ENCODE measurements at places on chromosomes 1 and 21. TPM values are rescaled to one million over a fixed set of nuclear protein-coding genes. Genes with fewer than 3 reads are reported as not detected.
A peak's percentile ranks its signal among the peaks of the same experiment; 100 is the strongest.

Gene PCSK9
- not detected for total RNA-seq

Gene FAM43B
- not detected for total RNA-seq

Gene EPHA2
- not detected for total RNA-seq

Gene TRAF5
- total RNA-seq = 46.7 TPM

Gene EXOC8
- total RNA-seq = 25.2 TPM

DNA sequence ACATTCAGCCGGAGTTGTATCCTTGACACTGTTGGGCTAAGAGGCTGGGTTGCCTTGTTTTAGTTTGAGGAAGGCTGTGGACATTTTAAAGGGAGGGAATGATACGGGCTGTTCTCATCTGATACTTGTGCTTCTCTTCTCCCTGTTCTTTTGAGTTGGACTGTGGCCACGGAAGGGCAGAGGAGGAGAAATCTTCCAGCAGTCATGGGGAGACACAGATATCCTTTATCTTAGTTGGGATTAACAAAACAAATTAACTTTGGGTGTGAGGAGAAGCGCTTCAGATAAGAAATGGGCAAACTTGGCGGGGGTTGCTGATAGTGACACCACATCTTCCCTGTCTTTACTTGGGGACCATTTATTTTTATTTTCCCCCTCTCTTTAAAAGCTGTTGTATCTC is 138.8 kb downstream of the ROR1 start:
- H3K27ac ChIP-seq = no peak overlapping the region
- H3K4me1 ChIP-seq = no peaks in the 10 kb centered on the region
- H3K36me3 ChIP-seq = no peaks in the 10 kb centered on the region
- DNase-seq = no peak

DNA sequence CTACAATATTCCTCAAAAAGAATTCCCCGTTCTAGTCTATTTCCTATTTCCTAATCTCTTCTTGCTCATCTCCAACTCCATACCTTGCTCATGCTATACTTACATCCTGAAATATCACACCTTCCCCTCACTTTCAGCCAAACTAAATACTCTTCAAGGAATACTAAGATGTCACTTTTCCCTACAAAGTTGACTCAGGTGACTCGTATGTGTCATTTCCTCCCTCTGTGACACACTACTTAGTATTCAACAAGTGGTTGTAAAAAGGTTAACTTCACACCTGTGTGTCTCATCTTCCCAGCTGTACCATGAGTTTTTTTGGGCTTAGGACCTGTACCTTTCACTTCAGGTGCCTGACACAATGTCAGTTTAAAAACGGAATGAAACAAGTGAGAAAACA is 81.9 kb upstream of the LBR start:
- H3K4me1 ChIP-seq = no peaks in the 10 kb centered on the region
- no peak overlapping the region for H3K27ac ChIP-seq

DNA sequence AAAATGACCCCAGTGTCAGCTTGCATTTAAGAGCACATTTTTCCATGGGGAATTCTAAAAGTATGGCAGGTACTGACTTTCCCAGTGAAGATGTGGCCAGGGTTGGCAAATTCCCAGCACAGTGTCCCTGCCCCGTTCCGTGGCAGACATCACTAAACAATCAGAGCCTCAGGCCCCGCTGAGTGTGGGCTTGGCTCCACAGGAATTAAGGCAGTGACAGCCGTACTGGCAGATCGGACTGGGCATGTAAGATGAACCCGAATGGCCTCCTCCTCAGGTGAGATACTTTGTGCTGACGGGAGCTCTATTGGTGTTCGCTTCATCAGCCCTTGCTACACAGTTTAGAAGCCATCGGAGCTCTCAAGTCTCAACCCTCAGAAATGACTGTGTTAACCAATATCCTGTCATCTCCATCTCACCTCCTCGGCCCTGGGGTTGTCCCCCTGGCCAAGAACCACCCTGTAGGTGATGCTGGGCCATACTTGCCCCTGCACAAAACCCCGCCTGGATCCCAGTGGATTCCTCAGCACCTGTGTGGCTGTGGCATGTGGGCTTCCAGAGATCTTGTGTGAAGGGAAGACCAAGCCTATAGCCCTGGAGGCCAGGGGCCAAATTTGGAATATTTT is 29.0 kb upstream of the ABCG1 start:
- H3K27me3 ChIP-seq = peaks cover 7% of the 10 kb centered on the region
- H3K4me1 ChIP-seq = peaks cover 83% of the 10 kb centered on the region
- H3K27ac ChIP-seq = peak overlapping the region; percentile 47
- peak; percentile 83 for DNase-seq

GRCh38 chr1:111653709-111654108 is 34.1 kb downstream of the RAP1A start:
- H3K4me1 ChIP-seq = peaks cover 53% of the 10 kb centered on the region
- H3K4me3 ChIP-seq = peak overlapping the region; percentile 27
- H3K27ac ChIP-seq = peak overlapping the region; percentile 23
- H3K36me3 ChIP-seq = no peaks in the 10 kb centered on the region
- no peak for DNase-seq
- H3K27me3 ChIP-seq = no peaks in the 10 kb centered on the region

DNA sequence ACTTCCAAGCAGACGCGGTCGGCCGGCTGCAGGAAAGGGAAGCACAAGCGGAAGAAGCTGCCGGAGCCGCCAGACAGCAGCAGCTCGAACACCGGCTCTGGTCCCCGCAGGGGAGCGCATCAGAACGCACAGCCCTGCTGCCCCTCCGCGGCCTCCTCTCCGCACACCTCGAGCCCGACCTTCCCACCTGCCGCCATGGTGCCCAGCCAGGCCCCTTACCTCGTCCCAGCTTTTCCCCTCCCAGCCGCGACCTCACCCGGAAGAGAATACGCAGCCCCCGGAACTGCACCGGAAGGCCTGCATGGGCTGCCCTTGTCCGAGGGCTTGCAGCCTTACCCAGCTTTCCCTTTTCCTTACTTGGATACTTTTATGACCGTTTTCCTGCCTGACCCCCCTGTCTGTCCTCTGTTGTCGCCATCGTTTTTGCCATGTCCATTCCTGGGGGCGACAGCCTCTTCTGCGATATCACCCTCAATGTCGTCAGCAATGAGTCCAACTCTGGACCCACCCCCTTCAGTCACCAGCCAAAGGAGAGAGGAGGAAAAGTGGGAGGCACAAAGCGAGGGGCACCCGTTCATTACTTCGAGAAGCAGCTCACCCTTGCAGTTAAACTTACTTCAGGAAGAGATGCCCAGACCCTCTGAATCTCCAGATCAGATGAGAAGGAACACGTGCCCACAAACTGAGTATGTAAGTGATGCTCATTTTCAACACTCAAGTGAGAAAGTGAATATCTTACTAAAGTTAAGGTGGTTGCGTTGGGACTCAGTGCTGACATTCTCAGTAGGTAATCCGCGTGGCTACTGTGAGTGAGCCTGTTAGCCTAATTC is 25.5 kb downstream of the UTS2 start:
- H3K27me3 ChIP-seq = no peaks in the 10 kb centered on the region
- peaks cover 4% of the 10 kb centered on the region for H3K36me3 ChIP-seq
- H3K27ac ChIP-seq = peak overlapping the region; percentile 88
- peak overlapping the region; percentile 71 for H3K4me3 ChIP-seq
- DNase-seq = peak; percentile 59

GRCh38 chr1:2493218-2493617 is 17.1 kb downstream of the PLCH2 start:
- H3K27ac ChIP-seq = no peak overlapping the region
- H3K36me3 ChIP-seq = peaks cover 8% of the 10 kb centered on the region
- peaks cover 21% of the 10 kb centered on the region for H3K4me1 ChIP-seq
- H3K4me3 ChIP-seq = no peak overlapping the region
- DNase-seq = no peak

- no peak overlapping the region for H3K4me3 ChIP-seq
- peaks cover 37% of the 10 kb centered on the region for H3K27me3 ChIP-seq
- H3K4me1 ChIP-seq = no peaks in the 10 kb centered on the region
- no peaks in the 10 kb centered on the region for H3K36me3 ChIP-seq
- H3K27ac ChIP-seq = no peak overlapping the region
These were observed 233 bp downstream of the ADAMTS5 start for GRCh38 chr21:26966649-26967061.

DNA sequence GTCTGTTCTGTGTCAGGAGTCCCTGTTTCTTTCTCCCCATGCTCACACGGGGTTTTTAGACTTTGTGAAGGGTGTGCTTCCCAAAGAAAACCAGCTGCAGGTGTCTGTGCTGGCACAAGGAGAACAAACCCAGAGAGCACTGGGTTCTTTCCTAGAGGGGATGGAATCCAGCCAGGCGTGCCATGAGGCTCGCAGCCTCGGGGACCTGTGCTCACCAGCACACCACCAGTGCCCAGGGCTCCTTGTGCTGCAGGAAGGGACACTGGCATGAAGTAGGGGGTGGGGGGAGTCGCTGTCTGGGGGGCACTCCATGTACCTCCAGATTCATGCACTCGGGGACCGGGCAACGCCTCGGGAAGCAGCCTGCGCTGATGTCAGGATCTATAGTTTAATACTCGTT is 57.9 kb downstream of the AGPAT3 start:
- H3K4me1 ChIP-seq = peaks cover 28% of the 10 kb centered on the region
- DNase-seq = no peak
- no peak overlapping the region for H3K4me3 ChIP-seq
- H3K27me3 ChIP-seq = peaks cover 11% of the 10 kb centered on the region

GRCh38 chr21:27292783-27293182 is 325.9 kb upstream of the ADAMTS5 start:
- H3K36me3 ChIP-seq = peaks cover 8% of the 10 kb centered on the region
- no peak for DNase-seq
- H3K4me3 ChIP-seq = no peak overlapping the region

GRCh38 chr1:154115180-154115579 is 39.7 kb downstream of the NUP210L start:
- H3K36me3 ChIP-seq = no peaks in the 10 kb centered on the region
- no peak overlapping the region for H3K27ac ChIP-seq
- H3K27me3 ChIP-seq = no peaks in the 10 kb centered on the region
- peaks cover 8% of the 10 kb centered on the region for H3K4me1 ChIP-seq
- DNase-seq = no peak

DNA sequence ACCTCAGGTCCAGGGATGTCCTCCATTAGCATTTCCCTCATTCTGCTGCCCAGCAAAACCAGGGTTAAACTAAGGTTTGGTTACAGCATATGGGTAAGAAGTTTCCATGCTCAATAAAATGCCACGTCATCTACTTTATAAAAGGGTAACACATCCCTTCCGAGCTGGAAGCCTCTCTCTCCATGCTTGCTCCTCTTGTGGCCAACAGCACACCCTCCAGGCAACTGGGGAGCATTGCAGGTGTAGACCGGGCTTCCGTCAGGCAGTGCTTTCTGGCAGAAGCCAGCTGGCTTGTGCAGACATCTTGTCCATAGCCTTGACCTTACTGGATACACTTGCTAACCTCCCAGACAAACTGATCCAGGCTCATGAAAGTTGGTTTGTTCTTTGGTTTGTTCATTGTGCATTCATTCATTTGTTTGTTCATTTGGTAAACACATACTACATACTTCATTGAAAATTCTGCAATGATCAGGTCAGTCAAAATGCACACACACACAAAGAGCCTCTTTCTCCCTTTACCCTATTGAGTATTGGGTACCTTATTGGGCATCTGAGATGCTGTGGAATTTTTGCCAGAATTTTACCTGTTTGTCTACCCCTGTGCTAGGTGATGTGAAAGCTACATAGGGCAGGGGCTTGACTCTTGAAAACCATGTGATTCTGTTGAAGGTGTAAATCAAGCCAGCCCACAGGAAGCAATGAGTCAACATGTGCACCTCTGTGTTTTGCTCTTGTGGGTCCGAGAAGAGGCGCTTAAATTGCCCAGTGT is 422.8 kb downstream of the CAMTA1 start:
- H3K36me3 ChIP-seq = no peaks in the 10 kb centered on the region
- no peak overlapping the region for H3K4me3 ChIP-seq
- no peaks in the 10 kb centered on the region for H3K4me1 ChIP-seq
- peaks cover 30% of the 10 kb centered on the region for H3K27me3 ChIP-seq
- H3K27ac ChIP-seq = no peak overlapping the region

- H3K27me3 ChIP-seq = no peaks in the 10 kb centered on the region
- H3K4me3 ChIP-seq = peak overlapping the region; percentile 38
- peaks cover 56% of the 10 kb centered on the region for H3K4me1 ChIP-seq
- no peak for DNase-seq
These were observed 64.6 kb upstream of the WDR26 start for GRCh38 chr1:224499204-224499603.

DNA sequence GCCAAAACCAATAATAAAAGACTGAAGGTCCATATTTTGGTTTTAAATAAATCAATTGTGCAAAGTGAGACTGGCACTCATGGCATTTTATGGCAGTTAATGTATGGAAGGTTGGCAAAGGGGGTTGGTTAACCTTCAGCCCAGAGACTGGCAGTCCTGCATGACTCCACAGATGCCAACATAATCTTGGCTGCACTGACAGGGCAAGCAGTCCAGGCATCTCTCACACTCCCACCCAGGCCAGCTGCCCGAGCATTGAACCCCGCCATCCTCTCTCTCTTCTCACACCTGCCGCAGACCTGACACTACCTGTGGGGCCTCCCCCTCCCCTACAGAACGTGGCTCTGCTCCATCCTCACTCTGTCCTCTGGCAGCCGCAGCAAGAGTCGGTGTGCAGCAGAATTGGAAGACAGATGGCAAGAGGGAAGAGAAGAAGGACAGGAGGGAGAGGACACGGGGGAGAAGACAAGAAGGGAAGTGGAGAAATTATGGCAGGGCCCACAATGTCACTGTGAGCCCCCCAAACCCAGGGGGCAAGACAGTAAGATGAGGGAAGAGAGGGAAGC is 43.7 kb downstream of the ITPKB start:
- peak overlapping the region; percentile 50 for H3K27ac ChIP-seq
- peaks cover 59% of the 10 kb centered on the region for H3K4me1 ChIP-seq
- no peaks in the 10 kb centered on the region for H3K27me3 ChIP-seq
- no peaks in the 10 kb centered on the region for H3K36me3 ChIP-seq
- DNase-seq = no peak
- H3K4me3 ChIP-seq = no peak overlapping the region

DNA sequence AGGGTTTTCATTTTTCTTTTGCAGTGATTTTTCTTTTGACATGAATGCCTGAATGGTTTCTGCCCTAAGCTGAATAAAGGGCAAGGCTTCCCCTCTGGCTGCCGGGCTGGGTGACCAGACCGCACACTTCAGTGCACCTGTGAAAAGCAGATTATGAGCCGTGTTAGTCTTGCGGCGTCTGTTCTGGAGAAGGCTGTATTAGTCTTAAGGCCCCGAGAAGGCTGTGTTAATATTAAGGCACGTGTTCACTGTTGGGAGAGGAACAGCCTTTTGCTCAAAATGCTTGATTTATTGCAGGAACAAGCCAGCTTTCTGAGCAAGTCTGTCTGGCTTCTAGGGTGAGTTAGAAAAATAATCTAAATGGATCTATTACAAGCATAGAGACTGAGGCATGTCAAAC is 54.7 kb upstream of the DNAH14 start:
- peaks cover 16% of the 10 kb centered on the region for H3K27me3 ChIP-seq
- DNase-seq = no peak
- H3K4me1 ChIP-seq = no peaks in the 10 kb centered on the region
- no peaks in the 10 kb centered on the region for H3K36me3 ChIP-seq

- no peak for DNase-seq
- peak overlapping the region; percentile 49 for H3K4me3 ChIP-seq
- H3K27ac ChIP-seq = peak overlapping the region; percentile 65
These were observed 23.9 kb upstream of the KCTD3 start for GRCh38 chr1:215543191-215543606.

DNA sequence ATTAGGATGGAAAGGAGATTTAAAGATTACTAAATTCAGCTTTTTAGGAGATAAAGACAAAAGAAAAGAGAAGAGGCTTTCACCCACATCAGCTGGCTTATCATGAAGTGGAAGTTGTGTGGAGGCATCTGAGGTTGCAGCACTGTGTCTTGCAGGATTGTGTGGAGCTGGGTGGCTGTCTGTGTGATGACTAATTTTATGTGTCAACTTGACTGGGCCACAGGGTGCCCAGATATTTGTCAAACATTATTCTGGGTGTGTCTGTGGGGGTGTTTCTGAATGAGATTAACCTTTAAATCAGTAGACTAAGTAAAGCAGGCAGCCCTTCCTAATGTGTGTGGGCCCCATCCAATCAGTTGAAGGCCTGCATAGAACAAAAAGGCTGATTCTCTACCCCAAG is 3.9 kb downstream of the KCNA10 start:
- H3K4me1 ChIP-seq = no peaks in the 10 kb centered on the region
- peaks cover 9% of the 10 kb centered on the region for H3K27me3 ChIP-seq
- no peak overlapping the region for H3K27ac ChIP-seq
- H3K36me3 ChIP-seq = no peaks in the 10 kb centered on the region
- H3K4me3 ChIP-seq = no peak overlapping the region
